ENCODE measurements at places on chromosomes 12 and 14.

DNA sequence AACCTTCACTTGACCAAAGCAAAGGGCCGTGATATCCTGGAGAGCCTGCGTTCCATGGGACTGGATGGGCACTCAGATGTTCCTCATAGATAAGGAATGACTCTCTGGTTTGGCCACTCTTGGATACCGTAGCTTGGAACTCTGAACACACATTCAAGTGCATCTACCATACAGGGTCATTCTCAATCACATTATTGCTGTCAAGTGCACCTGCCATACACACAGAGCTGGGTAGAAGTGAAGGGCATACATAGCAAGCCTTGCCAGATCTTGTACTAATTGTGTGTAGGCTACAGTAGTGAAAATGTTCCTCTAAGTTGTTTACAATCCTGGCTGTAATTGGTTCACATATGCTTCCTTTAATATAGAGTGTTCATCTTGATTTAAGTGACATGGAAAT is 58.3 kb downstream of the PELI2 start:
- DNase-seq = no peak

DNA sequence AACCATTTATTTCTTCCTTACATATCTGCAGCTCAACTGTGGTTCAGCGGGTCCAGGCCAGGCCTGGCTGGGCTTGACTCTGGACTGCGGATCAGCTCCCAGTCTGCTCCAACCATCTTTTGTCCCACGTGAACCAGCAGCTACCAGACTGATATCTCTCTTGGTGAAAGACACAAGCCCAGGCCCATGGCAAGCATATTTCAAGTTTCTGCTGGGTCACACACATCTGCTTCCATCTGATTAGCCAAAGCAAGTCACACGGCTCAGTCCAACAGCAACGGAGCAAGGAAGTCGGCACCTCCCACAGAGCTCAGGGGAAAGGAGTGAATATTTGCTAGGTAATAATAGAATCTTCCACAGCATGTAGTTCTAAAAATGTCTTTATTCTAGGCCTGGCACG is 24.7 kb upstream of the MARK3 start:
- no peak for DNase-seq

GRCh38 chr14:99479160-99479905 is 1.3 kb downstream of the SETD3 start:
- no peak for DNase-seq

DNA sequence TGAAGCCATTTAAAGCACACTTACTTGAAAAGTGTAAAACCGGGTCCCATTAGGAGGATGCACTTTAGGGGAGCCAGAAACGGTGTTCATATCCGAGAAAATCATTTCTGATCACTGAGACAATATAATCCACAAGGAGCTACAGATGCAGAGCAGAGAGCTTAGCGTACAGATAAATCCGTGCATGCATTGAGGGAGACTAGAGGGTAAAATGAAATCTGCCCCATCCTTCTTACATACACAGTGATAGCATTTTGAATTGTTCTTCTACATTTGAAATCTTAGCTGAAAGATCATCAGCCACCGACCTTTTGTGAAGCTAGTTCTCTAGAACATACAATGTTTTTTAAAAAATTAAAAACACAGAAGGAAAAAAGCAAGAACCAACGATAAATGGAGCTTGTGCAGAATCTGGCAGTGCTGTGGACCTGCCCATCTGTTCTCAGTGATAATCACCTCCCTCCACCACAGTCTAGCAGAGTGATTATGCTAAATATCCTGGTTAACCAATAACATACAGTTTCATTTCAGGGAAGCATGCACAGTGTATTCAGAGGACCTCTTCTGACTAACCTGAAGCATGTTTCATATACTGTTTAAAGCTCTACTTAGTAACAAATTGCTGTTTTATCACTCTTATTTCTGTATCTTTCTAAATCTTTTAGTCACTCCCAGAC is 161.1 kb downstream of the PPFIA2 start:
- no peak for DNase-seq

- DNase-seq = no peak
These were observed 153.1 kb upstream of the CCND2 start for GRCh38 chr12:4120316-4120917.

GRCh38 chr14:24052656-24053547 is 1.1 kb downstream of the CARMIL3 start:
- DNase-seq = no peak

- no peak for DNase-seq
These were observed at the start of gene TNFAIP2 for GRCh38 chr14:103122947-103123633. TSS of gene TNFAIP2 (plus strand) at chr14:103123461. CDS start at chr14:103126458, 2,997 bp downstream.

GRCh38 chr12:82942521-82942920 is 255.8 kb downstream of the TMTC2 start:
- DNase-seq = no peak

- no peak for DNase-seq
These were observed 21.3 kb downstream of the SSH1 start for GRCh38 chr12:108835860-108836634.

DNA sequence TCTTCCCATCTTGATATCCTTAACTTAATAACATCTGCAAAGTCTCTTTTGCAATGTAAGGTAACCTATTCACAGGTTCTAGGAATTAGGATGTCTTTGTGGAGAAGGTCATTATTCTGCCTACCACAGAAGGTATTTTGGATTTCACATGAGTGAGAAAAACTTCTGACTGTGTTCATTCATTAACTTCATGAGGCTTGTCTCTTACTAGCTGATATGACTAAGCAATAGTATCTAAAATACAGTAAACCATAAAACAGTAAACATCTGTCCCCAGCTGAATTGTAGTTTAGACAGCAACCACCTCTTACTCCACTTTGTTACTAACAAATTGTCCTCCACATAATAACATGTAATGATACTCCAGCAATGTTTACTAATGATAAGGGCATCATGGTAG is 198.1 kb downstream of the SEC23A start:
- DNase-seq = no peak

DNA sequence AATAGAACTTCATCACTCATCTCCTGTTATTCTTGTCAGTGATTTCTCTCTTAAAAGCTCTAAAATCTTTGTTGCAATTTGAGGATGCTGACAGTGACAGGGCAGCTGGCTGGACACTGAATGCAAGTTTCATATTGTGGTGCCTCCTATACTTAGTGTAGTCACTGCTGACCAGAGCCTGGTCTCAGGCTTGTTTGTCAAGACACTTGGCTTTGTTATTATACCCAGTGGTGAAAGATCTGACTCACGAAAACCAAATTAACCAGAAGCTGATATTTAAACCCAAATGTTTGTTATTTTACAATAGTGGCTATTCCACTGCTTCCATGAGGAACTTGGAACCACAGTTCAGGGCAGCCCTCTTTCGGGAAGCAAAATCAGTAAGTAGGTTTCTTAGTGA is 42.8 kb downstream of the RPGRIP1 start:
- no peak for DNase-seq

DNA sequence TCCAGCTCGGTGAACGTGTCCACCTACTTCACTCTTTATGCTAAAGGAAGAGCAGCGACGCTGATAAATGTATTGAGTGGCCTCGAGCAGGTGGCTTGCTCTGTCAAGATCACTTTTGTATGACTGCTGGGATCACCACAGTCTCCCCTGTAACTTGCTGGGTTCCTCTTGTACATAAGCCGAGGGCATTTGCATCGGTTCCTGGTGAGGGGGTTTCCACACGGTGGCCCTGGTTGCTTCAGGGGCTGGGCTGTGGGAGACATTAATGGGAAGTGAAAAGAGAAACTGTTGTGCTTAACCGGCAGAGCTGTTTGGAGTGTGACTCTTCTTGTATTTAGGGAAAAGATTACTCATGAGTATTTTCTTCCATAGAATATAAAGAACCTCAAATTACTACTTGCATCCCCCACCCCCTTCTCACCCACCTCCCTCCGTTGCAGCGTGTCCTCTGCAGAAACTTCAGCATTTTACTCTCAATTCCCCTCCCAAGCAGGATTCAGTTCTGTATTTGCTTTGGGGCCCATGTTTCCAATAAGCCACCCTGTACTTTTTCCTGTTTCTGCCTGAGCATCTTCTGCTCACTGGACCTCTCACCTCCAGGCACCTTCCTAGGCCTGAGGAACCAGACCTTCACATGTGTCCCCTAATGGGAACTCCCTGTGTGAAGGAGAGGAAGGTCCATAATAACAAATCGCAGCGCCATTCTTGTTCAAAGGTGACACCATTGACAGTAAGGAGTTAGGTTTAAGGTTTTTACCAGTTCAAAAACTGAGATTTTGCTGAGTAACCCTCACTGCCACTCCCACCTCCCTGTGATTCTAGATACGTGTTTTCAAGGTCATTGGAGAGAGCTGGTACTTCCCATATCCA is 187.0 kb downstream of the ETV6 start:
- DNase-seq = no peak

DNA sequence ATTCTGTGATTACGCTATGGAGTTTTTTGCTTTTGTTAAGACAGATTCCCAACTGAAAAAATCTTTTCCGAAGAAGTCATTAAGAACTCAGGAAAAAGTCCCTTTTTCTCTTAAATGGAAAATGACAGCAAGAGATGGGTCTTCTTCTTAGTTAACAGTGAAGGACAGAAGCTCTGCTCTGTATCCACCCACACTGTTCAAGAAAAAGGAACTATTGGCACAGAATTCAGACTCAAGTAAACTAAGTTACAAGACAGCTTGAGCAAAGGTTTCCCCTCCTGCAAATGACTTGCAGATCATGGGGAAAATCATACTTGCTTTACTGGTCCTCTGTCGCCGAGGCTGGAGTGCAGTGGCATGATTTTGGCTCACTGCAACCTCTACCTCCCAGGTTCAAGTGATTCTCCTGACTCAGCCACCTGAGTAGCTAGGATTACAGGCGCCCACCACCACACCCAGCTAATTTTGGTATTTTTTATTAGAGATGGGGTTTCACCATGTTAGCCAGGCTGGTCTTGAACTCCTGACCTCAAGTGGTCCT is 137.1 kb upstream of the AEBP2 start:
- no peak for DNase-seq

GRCh38 chr14:91396959-91397815 is 20.4 kb downstream of the CCDC88C start:
- no peak for DNase-seq

GRCh38 chr14:85921241-85921640 is 391.3 kb downstream of the FLRT2 start:
- DNase-seq = no peak

GRCh38 chr12:10551375-10551774 is 45.7 kb downstream of the EIF2S3B start:
- DNase-seq = no peak

- DNase-seq = no peak
These were observed 192.3 kb downstream of the NUAK1 start for GRCh38 chr12:105946493-105946901.

DNA sequence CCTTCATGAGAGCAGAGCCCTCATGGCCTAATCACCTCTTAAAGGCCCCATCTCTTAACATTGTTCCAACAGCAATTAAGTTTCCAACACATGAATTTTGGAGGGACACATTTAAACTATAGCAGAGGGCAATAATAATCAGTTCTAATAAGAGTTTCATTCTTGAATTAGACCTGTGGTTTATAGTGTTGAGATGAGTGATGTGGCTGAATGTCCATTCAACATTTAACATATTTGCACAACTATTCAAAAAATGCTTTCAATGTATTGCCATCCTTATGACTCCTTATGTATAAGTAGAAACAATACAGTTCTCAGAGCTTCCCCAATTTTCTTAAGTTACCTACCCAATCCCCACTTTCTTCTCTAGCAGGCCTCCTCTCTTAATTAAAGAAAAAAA is 21.5 kb downstream of the KLHL28 start:
- DNase-seq = no peak

- DNase-seq = no peak
These were observed 48.7 kb downstream of the RAB35 start for GRCh38 chr12:120067901-120068300.

DNA sequence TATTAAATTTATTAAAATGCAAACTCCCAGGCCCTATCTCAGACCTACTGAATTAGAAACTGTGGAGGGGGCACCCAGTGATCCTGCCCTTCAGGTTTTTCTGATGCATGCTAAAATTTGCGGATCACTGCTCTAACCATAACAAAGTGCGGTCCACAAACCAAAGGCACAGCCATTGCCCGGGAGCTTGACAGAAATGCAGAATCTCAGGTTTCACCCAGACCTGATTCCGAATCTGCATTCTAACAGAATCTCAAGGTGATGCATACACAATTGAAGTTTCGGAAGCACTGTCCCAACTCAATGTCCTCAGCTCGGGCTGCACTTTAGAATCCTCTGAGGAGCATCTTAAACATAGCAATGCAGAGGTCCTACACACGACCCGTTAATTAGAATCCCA is 46.0 kb downstream of the ZFYVE1 start:
- no peak for DNase-seq
